Nasal cavity respiratory epithelium epithelial cell of viscerocranial mucosa (primary cell): ENCODE measurements at places on chromosomes 3 and 15. TPM values are rescaled to one million over a fixed set of nuclear protein-coding genes. Genes with fewer than 3 reads are reported as not detected.

Gene GUCA1C
- total RNA-seq: not detected in 2 replicates

Gene WDR5B
- total RNA-seq: 4.8 and 5.8 TPM in 2 replicates

Gene GPR27
- total RNA-seq: under 0.01 and 1.6 TPM in 2 replicates

Gene TGM5
- total RNA-seq: 1.0 and 1.5 TPM in 2 replicates

Gene PLA2G4B
- total RNA-seq: 6.6 and 17.1 TPM in 2 replicates

Gene C2CD4A
- total RNA-seq: 0.34 and 3.0 TPM in 2 replicates

Gene PLA1A
- 0.14 TPM in 1 of 2 replicates, not detected in the other for total RNA-seq

Gene PLA2G4E
- 0.14 and 2.4 TPM in 2 replicates for total RNA-seq

Gene RBPMS2
- not detected in 2 replicates for total RNA-seq

Gene ACKR4
- not detected in 2 replicates for total RNA-seq

Gene PIERCE2
- total RNA-seq: 1.4 and 2.1 TPM in 2 replicates

Gene PRKCD
- 4.4 and 16.6 TPM in 2 replicates for total RNA-seq

Gene HTR3E
- not detected in 2 replicates for total RNA-seq

Gene CTXND1
- total RNA-seq: not detected in 2 replicates

Gene SLC12A1
- total RNA-seq: not detected in 2 replicates
